ENCODE measurements at places on chromosomes 4 and X. TPM values are rescaled to one million over a fixed set of nuclear protein-coding genes. Genes with fewer than 3 reads are reported as not detected.

DNA sequence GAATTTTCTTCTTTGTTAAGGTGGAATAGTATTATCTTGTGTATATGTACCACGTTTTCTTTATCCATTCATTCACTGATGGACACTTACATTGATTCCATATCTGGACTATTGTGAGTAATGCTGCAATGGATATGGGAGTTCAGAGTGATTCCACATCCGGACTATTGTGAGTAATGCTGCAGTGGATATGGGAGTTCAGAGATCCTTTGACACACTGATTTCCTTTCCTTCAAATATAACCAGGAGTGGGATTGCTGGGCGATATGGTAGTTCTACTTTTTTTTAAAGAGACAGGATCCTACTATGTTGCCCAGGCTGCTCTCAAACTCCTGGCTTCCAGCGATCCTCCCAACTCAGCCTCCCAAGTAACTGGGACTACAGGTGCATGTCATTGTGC lies 12.1 kb downstream of the TMEM156 start:
- H3K36me3 ChIP-seq = no peaks in the 10 kb centered on the region
- H3K27me3 ChIP-seq = no peaks in the 10 kb centered on the region
- H3K27ac ChIP-seq = no peak overlapping the region
- no peak overlapping the region for H3K4me3 ChIP-seq

- H3K4me3 ChIP-seq = no peak overlapping the region
- no peaks in the 10 kb centered on the region for H3K4me1 ChIP-seq
- no peaks in the 10 kb centered on the region for H3K36me3 ChIP-seq
- no peaks in the 10 kb centered on the region for H3K27me3 ChIP-seq
Measured at GRCh38 chrX:148290041-148290440, 210.4 kb upstream of the AFF2 start.

The QRFPR gene
- total RNA-seq = not detected

The ZBTB33 gene
- 7.9 TPM for total RNA-seq

The NHSL2 gene
- 50.4 TPM for total RNA-seq

The MAGEA9B gene
- not detected for total RNA-seq

All from aorta (tissue), 5 donors.